SK-N-SH (cell line): ENCODE measurements at places on chromosomes 7 and 10. TPM values are rescaled to one million over a fixed set of nuclear protein-coding genes. Genes with fewer than 3 reads are reported as not detected.

ZPBP gene
- polyA plus RNA-seq: not detected in 2 replicates

MSS51 gene
- 0.95 and 1.8 TPM in 2 replicates for polyA plus RNA-seq

IFIT2 gene
- 0.99 and 1.2 TPM in 2 replicates for polyA plus RNA-seq

RTKN2 gene
- polyA plus RNA-seq: 1.4 and 1.5 TPM in 2 replicates

LSM8 gene
- polyA plus RNA-seq: 42.3 and 52.8 TPM in 2 replicates

ITPRID1 gene
- polyA plus RNA-seq: not detected in 2 replicates

ANKRD30A gene
- not detected in 2 replicates for polyA plus RNA-seq

PIP4K2A gene
- polyA plus RNA-seq: 10.8 and 10.9 TPM in 2 replicates

SRGN gene
- 0.06 and 0.10 TPM in 2 replicates for polyA plus RNA-seq
